ENCODE measurements at places on chromosomes 5 and 9.

GRCh38 chr9:134689321-134690181, 47.9 kb downstream of the COL5A1 start:
- peak; percentile 53 for DNase-seq

GRCh38 chr5:138177941-138178515, 402 bp downstream of the BRD8 start:
- peak; percentile 57 for DNase-seq

GRCh38 chr9:133275105-133276000, at the start of gene ABO:
ABO (minus strand) TSS chr9:133275201.
- no peak for DNase-seq

GRCh38 chr5:62900976-62901375, 322.4 kb downstream of the LRRC70 start:
- DNase-seq, result no peak

DNA sequence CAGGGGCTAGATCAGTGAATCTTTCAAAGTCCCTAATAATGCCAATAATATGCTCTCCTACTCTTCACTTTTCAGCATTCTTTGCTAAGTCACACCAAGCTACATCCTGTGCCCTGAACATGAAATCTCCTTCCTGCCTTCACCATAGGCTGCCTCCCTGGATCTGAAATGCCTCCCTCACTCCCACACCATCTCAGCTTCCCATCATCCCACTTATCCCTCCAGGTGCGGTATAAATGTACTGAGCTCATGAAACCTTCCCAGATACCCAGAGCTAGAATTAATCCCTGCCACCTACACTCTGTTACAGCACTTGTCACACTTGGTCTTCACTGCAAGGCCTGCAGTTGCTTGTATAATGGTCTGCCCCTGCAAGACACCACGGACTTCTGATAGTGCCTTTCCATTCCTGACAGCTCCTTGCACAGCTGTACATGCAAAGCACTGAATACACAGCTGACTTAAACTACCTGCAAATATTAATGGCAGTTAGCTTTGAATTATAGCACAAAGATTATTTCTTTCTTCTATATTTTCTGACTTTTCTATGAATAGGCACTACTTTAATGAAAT, 250.4 kb downstream of the EBF1 start:
- no peak for DNase-seq

GRCh38 chr5:124630767-124631704, 115.4 kb downstream of the ZNF608 start:
- DNase-seq, result no peak

GRCh38 chr9:12462861-12463260, 230.3 kb upstream of the TYRP1 start:
- DNase-seq, result no peak

GRCh38 chr5:113058706-113059226, 82.2 kb downstream of the DCP2 start:
- no peak for DNase-seq

DNA sequence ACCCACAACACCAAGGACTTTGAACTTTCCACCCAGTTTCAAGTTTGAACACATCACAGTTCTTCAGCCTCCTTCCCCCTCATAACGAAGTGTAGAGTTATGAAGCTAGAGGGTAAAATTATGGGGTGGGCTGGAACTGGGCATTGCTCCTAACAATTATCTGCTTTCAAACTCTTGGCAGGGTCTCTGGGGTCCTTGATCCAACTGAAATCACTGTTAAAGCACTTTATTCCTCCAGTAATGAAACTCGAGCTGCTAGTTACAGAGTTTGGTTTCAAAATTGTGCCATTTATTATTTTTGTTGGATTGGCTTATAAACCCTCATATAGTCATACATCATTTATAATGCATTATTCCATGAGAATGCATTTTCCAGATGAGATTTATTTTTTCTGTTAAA, 158.5 kb downstream of the RGS3 start:
- DNase-seq, result no peak

DNA sequence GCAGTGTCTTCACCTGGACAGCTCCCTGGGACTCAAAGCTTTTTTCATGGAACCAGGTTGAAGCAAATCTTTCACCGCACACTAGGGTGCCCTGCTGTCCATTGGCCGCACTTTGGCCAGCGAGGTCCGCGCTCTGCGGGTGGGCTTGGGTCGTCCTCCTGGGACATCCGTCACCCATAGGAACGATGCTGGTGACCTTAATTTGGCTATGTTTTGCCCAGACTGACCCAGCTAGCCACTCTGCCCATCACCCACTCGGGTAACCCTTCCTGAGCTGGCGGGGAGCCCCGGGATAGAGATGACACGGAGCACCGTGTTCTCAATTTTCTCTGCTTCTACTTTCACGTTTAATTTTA, 25.9 kb downstream of the ZDHHC11B start:
- no peak for DNase-seq

- DNase-seq, result no peak
These were observed 96.1 kb downstream of the TMEM232 start for GRCh38 chr5:110630350-110630749.

DNA sequence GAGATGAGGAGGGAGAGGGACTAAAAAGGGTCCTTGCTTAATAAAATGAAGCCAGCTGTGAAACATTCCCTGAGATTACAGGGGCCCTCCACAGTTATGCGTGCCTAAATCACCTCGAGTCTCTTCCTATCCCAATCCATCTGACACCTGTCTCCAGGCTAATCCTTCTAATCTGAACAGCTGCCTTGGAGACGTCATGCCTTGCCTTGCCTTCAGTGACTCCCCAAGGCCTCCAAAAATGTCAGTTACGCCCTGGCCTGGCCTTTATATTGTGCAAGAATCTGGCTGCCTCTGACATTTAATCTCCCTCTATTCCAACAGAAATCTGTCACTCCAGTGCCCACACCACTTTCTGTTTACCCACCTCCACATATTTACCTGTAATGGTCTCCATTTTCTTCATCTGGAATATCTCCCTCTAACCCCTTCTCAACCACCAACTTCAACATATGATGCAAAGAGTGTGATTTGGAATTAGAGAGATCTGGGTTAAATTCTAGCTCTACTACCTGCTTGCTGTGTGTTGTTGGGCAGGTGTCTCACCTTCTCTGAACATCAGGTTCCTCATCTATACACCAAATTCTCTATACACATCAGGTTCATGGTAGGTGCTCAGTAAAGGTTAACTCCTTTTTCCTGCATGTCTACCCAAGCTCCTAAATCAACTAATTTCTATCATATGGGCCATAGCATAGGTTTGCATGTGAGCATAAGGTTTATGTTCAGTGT, 57.9 kb downstream of the PTCD2 start:
- DNase-seq, result no peak

DNA sequence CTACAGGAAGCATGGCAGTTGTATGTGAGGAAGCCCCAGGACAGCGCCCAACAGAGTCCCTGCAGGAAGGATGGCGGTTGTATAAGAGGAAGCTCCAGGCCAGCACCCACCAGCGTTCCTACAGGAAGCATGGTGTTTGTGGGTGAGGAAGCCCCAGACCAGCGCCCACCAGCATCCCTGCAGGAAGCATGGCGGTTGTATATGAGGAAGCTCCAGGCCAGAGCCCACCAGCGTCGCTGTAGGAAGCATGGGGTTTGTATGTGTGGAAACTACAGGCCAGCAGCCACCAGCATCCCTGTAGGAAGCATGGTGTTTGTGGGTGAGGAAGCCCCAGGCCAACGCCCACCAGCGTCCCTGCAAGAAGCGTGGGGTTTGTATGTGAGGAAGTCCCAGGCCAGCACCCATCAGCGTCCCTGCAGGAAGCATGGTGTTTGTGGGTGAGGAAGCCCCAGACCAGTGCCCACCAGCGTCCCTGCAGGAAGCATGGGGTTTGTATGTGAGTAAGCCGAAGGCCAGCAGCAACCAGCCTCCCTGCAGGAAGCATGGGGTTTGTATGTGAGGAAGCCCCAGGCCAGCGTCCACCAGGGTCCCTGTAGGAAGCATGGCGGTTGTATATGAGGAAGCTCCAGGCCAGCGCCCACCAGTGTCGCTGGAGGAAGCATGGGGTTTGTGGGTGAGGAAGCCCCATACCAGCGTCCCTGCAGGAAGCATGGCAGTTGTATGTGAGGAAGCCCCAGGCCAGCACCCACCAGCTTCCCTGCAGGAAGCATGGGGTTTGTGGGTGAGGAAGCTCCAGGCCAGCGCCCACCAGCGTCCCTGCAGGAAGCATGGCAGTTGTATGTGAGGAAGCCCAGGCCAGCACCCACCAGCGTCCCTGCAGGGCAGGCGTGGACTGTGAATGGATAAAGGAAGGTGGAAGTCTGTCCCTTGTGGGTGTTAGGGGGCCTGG, 79.0 kb downstream of the DAP start:
- no peak for DNase-seq

GRCh38 chr9:115593587-115594091, 475.7 kb upstream of the TNC start:
- DNase-seq, result no peak

DNA sequence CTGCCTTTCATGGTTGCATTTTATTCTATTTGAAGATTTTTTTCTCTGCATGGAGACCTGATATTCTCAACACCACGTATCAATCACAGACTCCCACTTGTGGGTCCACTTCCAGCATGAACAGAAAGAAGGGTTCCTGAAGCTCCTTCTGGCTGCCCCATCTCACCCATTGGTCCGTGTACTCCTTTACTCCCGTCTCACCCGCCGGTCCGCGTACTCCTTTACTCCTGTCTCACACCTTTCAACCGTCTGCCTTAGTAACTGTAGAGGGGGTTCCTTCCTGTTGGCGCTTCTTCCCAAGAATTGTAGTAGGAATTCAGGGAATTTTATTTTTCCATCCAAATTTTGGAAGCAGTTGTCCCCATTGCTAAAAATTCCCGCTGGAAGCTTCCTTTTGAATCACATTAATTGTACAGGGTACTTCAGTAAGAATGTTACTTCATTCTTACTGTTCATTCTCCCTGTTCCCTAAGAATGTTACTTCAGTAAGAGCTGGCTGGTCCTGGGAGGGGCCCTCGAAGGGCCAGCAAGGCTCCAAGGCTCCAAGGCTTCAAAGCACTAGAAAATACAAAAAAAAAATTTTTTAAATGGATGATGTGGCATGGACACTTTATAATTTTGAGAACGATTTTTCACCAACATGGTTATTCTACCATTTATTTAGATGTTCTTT, 3.9 kb upstream of the LPCAT1 start:
- no peak for DNase-seq

- DNase-seq, result no peak
These were observed 281.7 kb downstream of the PARP8 start for GRCh38 chr5:50947906-50948683.

DNA sequence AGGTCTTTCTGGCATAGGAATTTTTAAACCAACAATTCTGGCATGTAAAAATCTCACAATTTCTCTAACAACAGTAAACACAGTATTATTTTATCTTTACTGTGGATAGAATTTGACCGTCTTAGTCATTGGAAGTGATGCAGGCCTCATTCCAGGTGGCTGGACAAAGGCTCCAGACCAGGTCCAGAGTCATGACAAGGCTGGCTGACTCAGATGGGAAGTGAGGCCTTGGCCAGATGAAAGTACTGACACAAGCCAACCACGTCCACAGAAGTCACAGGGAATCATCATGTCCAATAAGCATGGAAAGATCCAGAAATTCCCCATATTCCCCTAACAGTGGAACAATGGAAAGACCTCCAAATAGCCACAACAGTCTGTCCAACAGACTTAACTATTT, 12.4 kb downstream of the SPOCK1 start:
- no peak for DNase-seq

DNA sequence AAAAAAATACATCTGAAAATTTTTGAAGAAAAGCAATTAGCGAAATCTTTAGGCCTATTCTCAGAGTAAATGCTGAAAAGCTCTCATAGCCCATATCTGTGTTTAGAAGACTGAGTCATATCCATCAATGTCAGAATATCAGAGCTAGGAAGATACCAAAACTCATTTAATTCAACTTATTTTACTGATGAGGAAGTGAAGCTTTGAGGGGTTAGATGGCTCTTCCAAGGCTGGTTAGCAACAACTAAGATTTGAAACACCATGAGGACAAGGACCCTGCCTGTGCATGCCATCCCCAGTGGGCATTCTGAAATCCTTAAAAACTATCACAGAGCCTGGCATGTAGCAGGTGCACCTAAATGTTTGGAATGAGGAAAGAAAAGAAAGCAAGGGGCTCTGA, 2.5 kb downstream of the FREM1 start:
- no peak for DNase-seq

DNA sequence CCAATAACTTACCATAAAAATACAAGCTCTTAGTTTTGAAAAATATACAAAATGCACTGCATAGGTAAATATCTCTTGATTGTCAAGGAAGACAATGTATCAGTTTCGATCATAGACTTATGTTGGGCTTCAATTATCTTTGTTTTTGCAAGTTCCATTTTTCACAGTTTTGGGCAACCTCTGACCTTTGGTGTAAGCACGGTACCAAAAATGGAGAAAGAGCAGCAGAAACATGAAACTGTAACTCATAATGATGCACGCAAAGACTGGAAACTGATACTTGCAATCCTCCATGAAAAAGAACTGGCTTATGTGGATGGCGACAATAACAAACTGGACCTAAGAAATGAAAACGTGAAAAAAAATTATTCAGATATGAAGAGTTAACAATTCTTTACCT, 54.5 kb upstream of the DEPDC1B start:
- no peak for DNase-seq

- DNase-seq, result no peak
These were observed 128.3 kb downstream of the GPBP1 start for GRCh38 chr5:57302164-57302563.

DNA sequence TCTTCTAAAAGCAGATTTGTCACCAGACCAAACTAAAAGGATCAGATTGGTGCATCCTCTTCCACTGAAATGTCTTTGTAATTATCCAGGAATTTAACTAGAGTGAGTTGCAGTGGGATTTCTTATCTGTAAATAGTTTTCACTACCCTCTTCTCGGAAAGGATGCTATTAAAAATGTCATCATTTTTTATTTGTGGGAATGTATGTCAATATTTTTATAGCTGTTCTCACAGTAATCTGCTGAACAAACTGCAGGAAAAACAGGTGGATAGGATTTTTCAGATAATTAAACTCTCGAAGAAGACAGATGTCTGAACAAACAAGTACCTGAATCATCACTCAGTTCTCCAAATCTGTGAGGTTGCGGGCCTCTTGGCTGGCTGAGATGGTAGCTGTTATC, 62.7 kb downstream of the RAB14 start:
- DNase-seq, result no peak

DNA sequence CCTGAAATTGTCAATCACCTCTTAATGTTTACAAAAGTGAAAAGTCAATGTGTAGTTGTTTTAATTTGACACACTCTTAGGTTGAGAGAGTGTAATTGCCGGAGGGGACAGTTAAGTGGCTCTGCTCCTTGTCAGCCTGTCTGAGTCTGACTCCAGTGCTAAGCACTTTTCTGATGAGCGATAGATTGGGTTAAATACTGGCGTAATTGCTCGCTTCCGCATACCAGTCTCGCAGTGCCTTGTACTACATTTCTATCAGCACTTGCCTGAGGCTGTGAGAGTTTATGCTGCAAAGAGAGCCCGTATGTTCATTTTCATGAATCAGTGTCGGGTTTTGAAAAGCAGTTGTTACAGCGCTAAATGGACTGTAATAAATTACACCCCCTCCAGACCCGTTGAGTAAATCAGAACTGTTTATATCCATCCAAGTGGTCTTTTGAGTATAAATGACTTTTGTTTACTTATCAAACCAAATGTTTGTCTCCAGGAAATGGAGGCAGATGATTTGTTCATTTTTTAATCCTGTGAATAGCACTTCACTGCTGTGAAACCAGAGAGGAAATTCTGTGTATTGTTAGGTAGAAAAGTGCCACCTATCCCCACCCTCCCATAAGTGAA, 41.0 kb upstream of the DMRT3 start:
- DNase-seq, result no peak

GRCh38 chr9:70852711-70853240, 268.6 kb downstream of the TRPM3 start:
- no peak for DNase-seq

Measured in dorsolateral prefrontal cortex (tissue), 122 donors.